Fibroblast of villous mesenchyme (primary cell): ENCODE measurements at places on chromosomes 4 and X.

GRCh38 chr4:79526641-79527565, 118.9 kb upstream of the GK2 start:
- DNase-seq = no peak

DNA sequence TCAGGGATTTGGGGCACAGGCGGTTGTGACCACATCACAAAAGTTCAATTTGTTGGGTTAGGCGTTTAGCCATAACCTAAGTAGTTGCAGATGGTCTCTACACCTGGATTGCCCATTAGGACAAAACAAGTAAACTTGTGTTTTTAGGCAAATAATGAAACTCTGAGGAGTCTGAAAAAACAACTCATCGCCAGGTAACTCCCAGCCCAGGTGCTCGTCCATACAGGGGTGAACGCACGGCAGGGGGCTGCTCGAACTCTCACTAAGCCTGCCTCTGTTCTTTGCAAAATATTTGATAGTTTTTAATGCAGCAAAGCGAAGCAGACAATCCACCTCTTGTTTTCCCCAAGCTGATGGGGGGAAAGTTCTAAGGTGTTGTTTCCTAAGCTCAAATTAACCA, 559 bp upstream of the RHOH start:
- no peak for DNase-seq

GRCh38 chr4:110611968-110612447, 10.9 kb downstream of the PITX2 start:
- DNase-seq = peak; percentile 78

GRCh38 chrX:73457306-73457705, 10.5 kb downstream of the CDX4 start:
- no peak for DNase-seq

- no peak for DNase-seq
These were observed 243.0 kb upstream of the TRAM1L1 start for GRCh38 chr4:117328333-117328732.

DNA sequence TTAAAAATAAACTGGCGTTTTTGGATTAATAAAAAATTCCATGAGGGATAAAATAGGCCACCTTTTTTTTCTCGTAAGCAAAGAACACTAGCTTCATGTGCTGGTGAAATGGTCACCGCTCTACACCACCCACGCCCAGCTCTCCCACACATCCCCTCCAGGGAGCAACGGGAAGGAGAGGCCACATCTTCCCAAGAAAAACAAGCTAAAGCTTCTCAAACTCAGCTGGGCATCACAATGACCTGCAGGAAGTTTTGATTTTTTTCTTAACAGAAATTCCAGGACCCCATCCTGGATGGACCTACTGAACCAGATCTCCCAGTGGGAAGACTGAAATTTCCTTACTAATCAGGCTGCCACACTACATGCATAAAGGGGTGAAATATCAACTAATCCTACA, 9.8 kb downstream of the TSPAN5 start:
- DNase-seq = peak; percentile 42

GRCh38 chr4:14184265-14184664, 556.7 kb upstream of the BOD1L1 start:
- peak; percentile 60 for DNase-seq

DNA sequence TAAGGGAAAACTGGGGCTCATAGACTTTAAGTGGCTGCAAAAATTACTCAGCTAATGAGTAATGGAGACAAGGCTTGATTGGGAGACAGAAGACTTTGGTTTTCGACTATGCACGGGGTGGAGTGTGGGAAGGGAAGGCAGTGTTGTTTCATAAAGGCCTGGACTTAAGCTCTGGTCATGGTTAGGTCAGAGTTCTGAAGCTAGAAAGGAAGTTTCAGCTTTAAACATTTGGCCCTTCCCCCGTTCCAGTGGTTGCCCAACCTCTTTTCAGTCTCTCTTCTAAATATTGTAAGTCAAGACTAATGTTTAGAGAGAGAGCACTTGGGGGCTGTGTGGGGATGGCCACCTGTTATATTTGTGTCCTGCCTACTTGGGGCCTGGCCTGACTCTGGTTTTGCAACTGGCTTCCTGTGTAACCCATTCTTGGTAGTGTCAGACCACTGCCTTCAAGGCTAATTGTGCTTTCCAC, 21.0 kb downstream of the MSN start:
- DNase-seq = peak; percentile 88

- DNase-seq = peak; percentile 63
These were observed 63.2 kb downstream of the ANAPC10 start for GRCh38 chr4:145034727-145035211.

GRCh38 chr4:168536448-168536847, 39.6 kb downstream of the PALLD start:
- DNase-seq = no peak

GRCh38 chr4:87734936-87735335, 64.4 kb upstream of the IBSP start:
- no peak for DNase-seq

DNA sequence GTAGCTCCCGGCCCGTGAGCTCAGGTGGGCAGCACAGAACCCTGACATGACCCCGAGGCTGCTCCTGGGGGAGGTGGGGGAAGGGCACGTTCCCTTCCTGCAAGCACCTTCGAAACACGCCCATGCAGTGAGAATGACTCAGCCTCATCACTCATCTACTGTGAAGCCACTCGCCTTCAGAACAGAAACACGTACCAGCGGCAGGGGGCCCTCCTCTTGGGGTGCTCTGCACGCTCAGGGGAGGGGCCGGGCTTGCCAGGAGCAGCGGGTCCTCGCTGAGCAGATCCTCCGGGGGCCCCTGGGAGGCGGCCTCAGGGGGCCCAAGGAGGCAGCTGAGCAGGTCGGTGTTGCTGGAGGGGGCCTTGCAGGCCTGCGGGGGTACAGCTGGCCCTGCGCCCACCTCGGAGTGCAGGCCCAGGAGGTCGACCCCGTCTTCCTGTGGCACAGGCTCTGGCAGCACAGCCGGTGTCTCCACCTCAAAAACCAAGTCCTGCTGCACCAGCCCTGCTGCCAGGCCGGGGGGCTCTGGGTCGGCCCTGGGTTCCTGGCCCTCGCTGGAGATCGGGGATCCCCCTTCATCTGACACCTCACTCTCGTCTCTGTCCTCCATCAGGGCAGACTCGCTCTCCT, 40.9 kb upstream of the CPLX1 start:
- DNase-seq = no peak

DNA sequence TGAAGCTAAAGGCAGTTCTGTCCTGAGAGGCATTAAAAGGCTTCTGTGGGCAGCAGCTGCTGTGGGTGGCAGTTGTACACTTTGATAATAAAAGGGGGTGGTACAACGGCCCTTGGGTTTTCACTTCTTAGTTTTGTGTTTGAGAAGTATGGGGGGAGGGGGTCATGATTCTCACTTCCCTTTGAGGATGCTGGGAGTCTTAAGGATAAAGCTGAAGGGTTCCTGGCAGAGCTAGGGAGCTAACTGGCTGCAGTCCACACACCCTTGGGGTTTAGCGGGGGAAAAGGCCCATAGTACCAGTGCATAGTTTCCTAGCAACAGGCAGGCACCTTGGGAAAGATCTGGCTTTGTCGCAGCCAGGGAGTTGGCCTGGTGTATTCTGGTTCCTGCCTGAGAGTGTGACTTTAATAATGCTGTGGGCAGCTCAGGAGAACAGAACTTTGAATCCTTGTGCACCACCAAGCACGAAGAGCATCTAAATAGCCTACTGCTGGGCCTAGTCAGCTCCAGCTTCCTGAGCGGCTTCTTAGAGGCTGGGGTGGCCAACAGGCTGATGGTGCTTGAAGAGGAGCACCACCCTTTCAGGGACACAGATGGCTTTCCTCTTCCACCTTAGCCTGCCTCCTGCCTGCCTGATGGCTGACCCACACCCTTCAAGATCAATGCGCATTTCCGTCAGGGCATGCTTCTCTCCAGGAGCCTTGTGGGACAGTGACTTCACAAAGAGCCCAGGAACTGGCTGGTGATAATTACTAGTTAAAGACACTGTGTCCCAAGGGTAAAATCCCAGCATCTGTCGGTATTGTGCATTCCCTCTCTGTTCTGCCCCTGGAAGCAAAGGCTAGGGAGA, 12.5 kb downstream of the ZBTB33 start:
- no peak for DNase-seq

DNA sequence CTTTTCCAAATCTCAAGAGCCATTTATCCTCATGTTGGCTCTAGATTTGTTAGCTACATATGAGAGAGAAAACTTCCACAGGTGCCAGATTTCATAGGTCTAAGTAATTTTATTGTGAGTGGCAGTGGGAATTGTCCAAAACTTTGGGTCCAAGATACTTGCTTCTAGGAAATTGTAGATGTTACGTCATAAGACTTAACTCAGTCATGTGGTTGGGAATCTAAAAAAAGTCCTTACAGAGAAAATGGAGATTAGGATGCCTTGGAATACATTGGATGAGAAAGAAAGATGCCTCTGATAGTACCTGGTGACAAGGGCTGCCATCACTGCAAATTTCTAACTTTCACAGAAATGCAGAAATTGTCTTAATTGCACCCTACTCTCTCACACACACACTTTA, 506.5 kb downstream of the C4orf33 start:
- DNase-seq = no peak

- no peak for DNase-seq
These were observed 2751.1 kb downstream of the ARAP2 start for GRCh38 chr4:33493231-33493630.

GRCh38 chr4:161642708-161643107, 521.1 kb downstream of the FSTL5 start:
- peak; percentile 10 for DNase-seq

DNA sequence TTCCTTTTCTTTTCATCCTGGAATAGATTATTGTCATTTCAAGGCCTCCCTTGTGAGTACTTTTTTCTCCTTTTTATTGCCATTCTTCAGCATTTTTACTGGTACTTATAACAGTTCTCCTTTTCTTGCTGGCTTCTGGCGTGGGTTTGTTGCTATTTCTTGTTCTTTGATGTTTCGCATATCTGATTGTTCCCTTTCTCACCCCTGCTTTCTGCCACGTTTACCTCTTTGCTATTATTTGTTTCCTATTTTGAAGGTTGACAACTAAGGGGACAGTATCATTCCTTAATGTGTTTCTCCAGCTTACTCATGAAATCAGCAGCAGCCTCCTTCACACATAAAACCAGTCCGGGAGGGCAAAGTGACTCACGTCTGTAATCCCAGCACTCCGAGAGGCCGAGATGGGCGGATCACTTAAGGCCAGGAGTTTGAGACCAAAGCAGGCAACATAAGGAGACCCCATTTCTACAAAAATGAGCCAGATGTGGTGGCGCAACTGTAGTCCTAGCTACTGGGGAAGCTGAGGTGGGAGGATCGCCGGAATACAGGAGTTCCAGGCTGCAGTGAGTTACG, 72.6 kb downstream of the DMD start:
- peak; percentile 25 for DNase-seq

DNA sequence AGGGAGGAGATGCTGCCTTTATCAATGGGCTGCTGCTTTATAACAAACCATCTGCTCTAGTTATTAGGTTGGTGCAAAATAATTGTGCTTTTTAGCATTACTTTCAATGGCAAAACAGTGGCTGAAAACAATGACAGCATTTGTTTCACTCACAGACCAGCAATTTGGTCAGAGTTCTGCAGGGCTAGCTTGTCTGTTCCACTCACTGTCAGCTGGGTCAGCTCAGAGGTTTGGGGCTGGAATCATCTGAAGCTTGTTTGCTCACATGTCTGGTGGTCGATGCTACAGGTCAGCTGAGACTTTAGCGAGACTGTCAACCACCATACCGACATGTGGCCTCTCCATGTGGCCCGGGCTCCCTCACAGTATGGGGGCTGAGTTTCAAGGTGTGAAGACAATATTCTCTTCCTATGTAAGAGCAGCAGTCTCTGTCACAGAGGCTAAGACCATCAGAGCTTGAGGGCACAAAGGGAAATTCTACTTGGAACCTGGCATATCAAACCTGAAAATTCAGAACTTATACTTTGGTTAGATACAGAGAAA, 81.3 kb upstream of the LIMCH1 start:
- DNase-seq = no peak

GRCh38 chr4:36921476-36922216, 322.9 kb upstream of the NWD2 start:
- DNase-seq = no peak

- no peak for DNase-seq
These were observed 2.1 kb upstream of the ARSJ start for GRCh38 chr4:113981591-113981990.

GRCh38 chr4:109985993-109986974, 73.6 kb downstream of the EGF start:
- DNase-seq = peak; percentile 45

- no peak for DNase-seq
These were observed 66.6 kb upstream of the LIMCH1 start for GRCh38 chr4:41471126-41472071.

GRCh38 chr4:104395168-104395614, 99.5 kb downstream of the CXXC4 start:
- no peak for DNase-seq

DNA sequence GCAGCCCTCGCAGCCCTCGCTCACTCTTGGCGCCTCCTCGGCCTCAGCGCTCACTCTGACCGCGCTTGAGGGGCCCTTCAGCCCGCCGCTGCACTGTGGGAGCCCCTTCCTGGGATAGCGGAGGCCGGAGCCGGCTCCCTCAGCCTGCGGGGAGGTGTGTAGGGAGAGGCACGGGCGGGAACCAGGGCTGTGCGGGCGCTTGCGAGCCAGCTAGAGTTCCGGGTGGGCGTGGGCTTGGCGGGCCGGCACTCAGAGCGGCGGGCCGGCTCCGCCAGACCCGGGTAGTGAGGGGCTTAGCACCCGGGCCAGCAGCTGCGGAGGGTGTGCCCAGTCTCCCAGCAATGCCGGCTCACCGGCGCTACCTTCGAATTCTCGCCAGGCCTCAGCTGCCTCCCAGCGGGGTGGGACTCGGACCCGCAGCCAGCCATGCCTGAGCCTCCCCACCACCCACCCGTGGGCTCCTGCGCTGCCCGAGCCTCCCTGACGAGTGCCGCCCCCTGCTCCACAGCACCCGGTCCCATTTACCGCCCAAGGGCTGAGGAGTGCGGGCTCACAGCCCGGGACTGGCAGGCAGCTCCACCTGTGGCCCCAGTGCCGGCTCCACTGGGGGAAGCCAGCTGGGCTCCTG, 1.4 kb upstream of the AADAT start:
- DNase-seq = no peak

GRCh38 chrX:44085209-44085608, 112.0 kb upstream of the NDP start:
- DNase-seq = no peak

DNA sequence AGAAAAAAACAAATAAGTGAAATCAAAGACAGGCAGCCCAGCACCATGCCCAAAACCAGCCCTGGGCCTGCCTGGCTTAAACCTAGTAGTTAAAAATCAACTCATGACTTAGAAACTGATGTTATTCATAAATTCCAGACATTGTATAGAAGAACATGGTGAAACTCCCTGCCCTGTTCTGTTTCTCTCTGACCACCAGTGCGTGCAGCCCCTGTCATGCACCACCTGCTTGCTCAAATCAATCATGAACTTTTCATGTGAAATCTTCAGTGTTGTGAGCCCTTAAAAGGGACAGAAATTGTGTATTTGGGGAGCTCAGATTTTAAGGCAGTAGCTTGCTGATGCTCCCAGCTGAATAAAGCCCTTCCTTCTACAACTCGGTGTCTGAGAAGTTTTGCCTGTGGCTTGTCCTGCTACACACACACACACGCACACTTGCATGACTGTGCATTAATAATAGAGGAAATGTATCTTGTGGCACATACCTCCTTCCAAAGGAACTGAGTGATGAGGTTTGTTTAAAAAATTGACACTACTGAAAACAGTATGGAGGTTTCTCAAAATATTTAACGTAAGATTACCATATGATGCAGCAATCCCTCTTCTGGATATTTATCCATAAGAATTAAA, 39.2 kb upstream of the UGT2B7 start:
- DNase-seq = no peak
